ENCODE measurements at places on chromosomes 1 and 21.

GRCh38 chr1:188499690-188500089 is 1670.9 kb downstream of the PLA2G4A start:
- no peak for DNase-seq

DNA sequence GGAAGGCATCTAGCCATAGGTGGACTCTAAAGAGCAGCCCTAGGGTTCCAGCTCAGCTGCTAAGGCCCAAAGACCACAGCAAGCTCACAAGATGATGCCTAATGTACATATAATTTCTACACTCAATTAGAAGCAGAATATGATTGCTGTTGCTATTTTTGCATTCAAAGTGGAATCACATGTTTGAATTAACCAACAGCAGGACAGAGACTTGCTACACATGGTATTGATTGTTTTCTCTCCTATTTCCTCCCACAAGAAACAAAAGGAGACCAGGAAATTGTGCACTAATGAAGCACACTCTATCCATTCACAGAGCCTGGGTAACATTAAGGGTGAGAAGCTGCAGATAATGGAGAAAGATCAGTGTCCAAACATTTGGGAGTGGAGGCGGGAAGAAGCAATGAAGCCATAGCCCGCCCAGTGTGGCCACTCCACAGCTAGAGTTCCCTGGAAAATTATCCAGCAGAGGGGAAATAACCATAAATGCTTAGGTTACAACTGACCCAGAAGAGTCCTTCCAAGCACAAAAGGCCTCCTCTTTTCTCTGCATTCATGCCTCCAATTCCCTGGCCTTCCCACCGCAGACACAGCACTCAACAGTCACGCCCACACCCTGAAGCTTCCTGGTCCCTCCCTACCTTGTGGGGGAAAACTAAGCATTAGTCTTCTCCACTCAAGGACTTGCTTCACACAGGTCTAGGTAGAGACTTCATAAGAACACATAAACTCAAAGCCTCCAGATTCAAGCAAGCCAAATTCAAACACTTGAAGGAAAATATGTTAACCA is 7.5 kb downstream of the CNN3 start:
- DNase-seq, result no peak

DNA sequence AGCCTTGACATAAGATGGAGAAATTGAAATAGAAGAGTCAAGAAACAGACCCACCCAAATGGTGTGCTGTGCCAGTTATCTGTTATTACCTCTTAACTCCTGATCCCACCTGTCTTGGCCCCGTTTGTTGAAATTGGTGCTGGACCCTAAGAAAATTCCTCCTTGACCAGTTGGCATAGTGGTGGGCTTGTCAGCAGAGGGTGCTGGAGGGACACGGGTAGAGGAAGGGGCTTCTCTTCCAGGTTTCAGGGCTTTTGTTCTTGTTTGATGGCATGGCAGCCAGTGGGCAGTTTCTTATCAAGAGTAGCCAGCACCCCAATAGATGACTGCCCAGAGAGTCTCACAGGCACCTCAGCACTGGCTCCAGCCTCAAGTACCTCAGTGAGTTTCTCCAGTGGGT is 51.6 kb downstream of the PCBP3 start:
- no peak for DNase-seq

DNA sequence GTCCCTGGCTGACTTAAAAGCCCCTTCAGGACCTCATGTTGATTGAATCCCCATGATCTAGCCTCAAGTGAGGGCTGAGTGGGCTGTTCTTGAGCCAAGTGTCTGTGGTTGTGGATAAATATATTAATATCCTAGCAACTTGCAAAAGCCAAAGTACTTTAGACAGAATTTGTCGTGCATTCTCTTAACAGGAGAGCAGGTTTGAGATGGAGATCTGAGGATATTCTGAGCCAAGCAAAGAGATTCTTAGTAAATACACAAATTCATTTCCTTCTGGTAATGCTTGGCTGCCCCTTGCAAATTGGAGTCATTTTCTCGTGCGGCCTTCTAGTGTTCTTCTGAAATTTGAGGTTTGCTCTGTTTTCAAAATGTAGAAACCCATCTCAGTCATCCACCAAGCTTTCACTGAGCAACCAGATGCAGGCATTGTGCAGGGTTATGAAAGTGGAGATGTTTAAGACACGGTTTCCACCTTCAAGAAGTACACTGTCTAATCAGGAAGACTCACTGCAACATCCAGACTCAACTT is 242.1 kb upstream of the JUN start:
- DNase-seq, result no peak

DNA sequence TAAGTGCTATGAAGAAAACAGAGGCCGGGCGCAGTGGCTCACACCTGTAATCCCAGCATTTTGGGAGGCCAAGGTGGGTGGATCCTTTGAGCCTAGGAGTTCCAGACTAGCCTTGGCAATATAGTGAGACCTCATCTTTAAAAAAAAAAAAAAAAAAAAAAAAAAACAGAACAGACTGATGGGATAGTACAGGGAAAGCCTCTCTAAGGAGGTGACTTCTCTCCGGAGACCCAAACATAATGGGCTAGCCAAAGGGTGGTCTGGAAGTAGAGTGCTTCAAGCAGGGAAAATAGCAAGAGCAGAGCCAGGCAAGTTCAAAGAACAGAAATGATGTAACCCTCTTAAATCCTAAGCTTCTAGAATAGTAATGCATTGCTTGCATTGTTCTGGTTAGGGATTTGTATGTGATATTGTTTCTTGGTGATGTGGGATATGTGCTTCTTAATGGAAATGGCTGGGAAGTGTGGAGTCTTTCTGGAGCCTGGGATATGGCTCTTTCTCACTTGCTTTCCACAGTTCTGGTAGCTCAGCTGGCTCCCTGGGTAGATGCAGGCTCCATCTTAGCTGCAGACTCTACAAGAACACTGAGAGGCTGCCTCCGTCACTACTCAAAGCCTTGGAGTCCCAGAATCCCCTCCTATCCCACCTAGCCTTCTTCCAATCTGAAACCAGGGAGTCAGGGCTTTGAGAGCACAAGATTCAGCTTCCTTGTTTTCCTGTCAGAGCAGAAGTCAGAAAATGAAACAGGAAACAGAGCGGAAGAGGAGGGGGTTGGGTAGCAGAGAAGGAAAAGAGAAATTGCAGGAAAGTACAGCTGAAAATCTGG is 1.9 kb upstream of the PIGV start:
- no peak for DNase-seq

GRCh38 chr1:64139877-64140276 is 63.5 kb upstream of the UBE2U start:
- no peak for DNase-seq

DNA sequence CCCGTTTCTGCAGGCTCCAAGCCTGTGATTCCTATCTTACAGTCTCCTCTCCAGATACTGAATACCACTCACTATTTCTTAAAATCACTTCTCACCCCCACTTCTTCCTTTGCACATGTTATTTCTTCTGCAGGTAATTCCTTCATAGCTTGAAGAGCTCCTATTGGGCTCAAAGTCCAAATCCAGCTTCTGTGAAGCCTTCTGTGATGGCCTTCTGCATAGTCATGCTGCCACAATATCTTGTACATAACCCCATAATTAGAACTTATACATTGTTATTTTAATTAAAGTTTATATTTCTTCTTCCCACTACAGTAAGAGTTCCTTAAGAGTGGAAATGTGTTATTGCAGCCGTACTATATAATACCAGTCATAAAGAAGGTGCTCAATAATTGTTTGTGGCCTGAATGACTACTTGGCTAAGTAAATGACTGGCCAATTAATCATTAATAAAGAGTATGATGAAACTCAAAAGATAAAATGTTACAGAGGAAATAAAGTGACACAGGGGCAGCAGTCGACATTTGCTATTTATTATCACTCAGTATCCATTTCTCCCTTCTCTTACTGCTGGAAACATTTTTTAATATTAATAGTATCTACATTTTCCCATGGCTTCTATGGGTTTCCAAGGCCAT is 886.6 kb downstream of the TTLL7 start:
- DNase-seq, result no peak

DNA sequence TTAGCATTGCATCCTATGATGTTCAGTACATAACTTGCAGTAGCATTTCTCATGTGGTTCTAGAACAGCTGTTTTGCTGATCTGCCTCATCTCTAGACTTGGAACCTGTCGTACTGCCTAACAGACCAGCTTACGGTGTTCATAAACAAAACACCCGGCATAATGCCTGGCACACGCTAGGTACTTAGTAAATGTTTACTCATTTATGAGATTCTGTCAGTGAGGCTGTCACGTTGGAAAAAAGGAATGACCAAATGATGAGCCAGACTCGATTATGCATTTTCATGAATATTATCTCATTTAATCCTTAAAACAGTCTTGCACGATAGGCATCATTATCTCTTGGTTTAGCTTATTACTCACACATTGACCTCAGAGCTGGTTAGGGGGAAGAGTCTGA is 46.4 kb downstream of the CACHD1 start:
- no peak for DNase-seq

GRCh38 chr1:110872745-110873720 is at the start of gene CD53:
TSS of gene CD53 (plus strand) at chr1:110873148. CDS start at chr1:110891409, 18,261 bp downstream.
- peak; percentile 18 for DNase-seq

GRCh38 chr1:7101187-7101586 is 315.9 kb downstream of the CAMTA1 start:
- no peak for DNase-seq

- DNase-seq, result no peak
Observed at GRCh38 chr1:168320800-168321450, 40.2 kb downstream of the TBX19 start.

DNA sequence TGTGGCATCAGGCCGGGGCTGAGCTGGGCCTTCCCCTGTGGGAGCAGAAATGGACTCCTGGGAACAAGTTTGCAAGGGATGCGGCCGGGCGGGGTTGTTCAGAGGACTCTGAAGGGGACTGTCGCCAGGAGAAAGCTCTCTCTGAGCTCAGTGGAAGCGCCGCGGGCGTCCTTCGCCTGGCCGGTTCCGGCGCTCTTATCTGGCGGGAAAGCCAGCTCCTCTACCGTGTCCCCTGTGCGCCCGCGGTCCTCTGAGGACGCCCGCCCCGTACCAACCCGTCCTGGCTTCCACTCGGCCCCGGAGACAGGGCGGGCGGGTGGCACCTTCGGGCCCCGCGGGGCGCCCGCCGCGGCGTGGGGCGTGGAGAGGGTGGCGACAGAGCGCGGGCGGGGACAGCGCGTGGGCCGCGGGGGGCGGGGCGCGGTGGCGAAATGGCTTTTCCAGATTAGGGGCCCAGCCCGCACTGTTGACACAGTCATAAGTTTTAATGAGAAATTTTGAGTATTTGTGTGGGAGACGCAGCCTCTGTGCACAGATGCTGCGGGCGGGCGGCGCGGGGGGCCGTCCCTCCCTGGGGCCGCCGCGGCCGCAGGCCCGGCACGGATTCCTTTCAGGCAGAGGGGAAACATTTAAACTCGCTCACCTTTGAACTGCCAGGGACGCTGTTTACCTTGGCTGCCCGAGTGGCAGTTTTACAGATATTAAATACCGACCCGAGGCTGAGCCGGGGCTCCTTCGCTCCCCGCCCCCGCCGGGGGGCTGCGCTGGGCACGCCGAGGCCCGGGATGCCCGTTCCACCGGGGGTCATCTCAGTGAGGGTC is 70.2 kb downstream of the FOXD2 start:
- no peak for DNase-seq
